ENCODE measurements at places on chromosomes 12 and 14.

DNA sequence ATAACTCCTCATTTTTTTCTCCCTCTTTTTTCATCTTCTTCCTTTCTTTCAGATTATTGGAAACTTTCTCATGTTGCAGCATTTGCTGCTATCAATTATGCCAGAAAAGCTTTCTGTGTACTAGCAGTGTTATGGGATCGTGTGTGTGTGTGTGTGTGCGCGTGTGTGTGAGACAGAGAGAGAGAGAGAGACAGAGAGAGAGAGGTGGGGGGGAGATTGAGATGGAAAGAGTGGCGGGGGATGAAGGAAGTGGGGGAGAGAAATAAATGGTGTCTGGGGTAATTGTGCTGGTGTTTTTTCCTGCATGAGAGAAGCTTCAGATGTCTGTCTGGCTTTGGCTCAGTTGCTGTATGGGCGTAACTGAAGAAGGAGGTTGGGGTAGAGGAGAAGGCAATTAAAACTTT lies 268.9 kb downstream of the RAD51B start:
- no peak for DNase-seq

DNA sequence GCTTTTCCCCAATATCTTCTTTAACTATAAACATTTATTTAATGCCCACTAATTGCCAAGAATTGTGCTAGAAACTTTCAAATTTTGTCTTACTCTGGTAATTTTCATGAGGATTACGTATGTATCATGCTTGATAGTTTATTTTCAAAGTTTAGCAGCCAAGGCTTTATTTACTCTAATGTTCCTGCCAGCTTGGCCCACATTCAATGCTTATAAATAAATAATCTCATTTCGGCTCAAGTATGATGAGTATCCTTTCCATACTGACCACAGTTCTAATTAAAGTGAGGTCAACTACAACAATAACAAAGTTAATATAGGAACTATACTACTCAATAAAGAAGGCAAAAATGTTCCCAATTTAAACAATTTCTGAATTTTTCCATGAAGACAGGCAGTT lies 259.2 kb downstream of the MED13L start:
- DNase-seq: no peak

DNA sequence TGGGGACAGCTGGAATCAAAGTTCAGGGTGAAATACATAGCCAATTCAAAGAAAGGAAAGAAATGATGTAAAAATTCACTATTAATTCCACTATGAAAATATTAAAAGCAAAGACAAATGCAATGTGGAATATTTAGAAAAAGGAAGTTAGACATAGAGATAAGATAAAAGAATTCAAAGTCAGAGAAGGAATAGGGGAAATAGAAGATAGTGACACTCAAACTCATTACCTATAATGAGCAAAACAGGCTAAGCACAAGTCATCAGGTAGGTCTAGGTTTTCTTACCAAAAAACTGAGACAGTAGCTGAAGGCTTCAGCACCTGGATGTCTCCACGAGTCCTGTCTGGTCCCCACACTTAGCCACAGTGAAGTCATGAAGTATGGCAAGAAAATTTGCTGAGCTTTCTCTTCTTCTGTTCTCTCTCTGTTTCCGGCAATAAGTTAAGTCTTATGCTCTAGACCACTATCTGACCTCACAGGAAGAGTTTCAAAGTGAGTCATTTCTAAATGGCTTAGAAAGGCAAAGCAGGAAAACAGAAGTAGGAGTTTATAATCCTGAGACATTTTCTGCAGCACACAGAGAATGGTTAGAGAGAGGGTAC lies at the start of gene C3AR1:
Gene C3AR1, minus strand, starts transcription at position 369 of the 604 bp plus-strand sequence. CDS start 6,174 bp downstream, outside the sequence.
- peak; percentile 66 for DNase-seq

GRCh38 chr12:46082490-46083200 lies 92.3 kb upstream of the SCAF11 start:
- no peak for DNase-seq

Data from foreskin melanocyte (primary cell).